ENCODE measurements at places on chromosomes 5 and 9. TPM values are rescaled to one million over a fixed set of nuclear protein-coding genes. Genes with fewer than 3 reads are reported as not detected.

C5 gene
- 2.4 TPM for total RNA-seq

GRCh38 chr5:44919560-44919959 lies 110.8 kb downstream of the MRPS30 start:
- no peak for DNase-seq

DNA sequence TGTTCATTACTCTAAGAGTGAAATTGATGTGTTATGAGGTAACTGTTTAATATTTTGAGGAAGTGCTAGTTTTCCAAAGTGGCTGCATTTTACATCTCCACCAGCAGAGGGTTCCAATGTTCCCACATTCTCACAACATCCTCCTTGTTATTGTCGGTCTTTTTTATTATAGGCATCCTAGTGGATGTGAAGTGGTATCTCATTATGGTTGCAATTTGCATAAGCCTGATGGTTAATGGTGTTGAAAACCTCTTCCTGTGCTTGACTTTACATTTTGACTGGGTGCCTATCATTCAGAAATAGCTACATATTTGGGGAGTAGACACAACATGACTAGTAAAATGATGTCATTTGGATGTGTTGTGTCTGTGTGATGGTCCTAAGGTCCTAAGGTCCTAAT lies 143.6 kb downstream of the MRPS30 start:
- no peak for DNase-seq

DNA sequence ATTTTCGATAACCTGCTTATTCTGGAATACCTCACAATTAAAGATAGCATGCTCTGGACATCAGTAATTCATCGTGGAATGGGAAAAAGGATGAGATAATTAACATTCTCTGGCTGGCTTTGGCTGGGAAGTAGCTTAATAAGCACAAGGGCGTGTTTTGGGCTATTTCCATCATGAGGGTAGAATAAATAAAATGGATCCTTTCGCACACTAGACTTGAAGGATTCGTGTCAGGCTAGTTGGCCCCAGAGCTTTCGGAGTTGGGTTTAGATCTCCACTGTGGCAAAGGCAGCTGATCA lies 151.2 kb upstream of the ADRA1B start:
- no peak for DNase-seq

- DNase-seq, result no peak
Measured at GRCh38 chr9:134570151-134570621, 71.4 kb upstream of the COL5A1 start.

DNA sequence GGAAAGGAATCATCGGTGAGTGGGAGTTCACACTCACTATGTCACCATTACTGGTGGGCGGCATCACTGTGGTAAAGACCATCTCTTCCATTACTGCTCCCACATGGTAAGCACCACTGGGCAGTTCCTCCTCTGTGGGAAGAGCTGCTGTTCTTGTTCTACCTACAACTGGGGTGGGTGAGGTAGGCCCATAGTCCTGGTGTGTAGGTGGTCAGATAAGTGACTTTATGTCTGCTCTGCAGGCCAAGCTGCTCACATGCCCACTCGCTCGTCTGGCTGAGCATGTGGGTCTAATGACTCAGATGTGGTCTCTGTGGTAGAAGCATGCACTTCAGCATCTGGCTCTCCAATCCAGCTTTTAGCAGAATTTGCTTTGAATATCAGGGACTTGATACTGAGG lies 82.9 kb downstream of the TMEM215 start:
- DNase-seq, result no peak

DNA sequence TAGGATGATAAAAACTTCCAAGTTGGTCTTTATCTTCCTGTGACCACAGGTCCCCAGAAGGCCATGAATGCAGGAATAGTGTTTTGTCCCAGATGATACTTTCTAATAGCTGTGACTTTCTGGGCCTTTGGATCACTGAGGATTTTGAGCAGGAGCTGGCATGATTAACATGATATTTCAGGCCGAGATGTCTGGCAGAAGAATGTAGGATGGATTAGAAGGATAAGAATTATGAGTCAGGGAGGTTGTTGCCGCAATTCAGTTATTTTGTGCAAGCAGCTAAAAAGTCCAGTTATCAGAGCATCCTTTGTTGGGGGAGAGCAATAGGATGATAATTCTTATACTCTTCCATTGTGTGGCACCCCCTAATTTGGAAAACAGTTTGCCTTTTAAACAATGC lies 189.7 kb downstream of the PSAT1 start:
- no peak for DNase-seq

- DNase-seq, result no peak
Measured at GRCh38 chr5:145718956-145719355, 116.2 kb downstream of the PRELID2 start.

CAPSL gene
- not detected for total RNA-seq

GRCh38 chr5:143434261-143435209 lies 31.0 kb upstream of the NR3C1 start:
- peak; percentile 26 for DNase-seq

- DNase-seq, result no peak
Measured at GRCh38 chr9:122261469-122261881, 3.2 kb downstream of the RBM18 start.

GRCh38 chr9:35164711-35165110 lies 2.9 kb downstream of the UNC13B start:
- DNase-seq, result no peak

Data from activated CD4-positive, alpha-beta T cell treated with anti-CD3 and anti-CD28 coated beads, Interleukin-2, amount 10 ng/mL, durations not matched to agents 7 days and 5 days (primary cell).